ENCODE measurements at places on chromosomes 1 and 21.

- DNase-seq: no peak
These were observed 5.2 kb downstream of the TSPEAR start for GRCh38 chr21:44706026-44706705.

GRCh38 chr1:101905283-101905835 lies 91.4 kb downstream of the OLFM3 start:
- DNase-seq: no peak

DNA sequence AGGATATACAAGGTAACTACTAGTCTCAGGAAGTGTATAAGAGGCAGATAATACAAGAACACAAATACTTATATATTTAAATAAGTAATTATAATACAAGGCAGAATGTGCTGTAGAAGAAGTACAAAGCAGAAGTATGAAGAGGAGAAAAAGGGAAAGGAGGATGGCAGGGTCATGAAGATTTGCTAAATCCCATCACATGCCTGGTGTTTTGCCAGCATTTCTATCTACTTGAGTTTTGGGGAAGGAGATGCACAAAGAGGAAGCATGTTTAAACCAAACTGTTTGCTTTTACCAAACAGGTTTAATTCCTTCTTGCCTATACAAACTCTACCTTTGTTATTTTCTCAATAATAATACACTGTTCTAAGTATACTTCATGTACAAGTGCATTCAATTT lies 60.9 kb upstream of the PODN start:
- no peak for DNase-seq

GRCh38 chr21:29991624-29992023 lies 51.8 kb upstream of the GRIK1 start:
- no peak for DNase-seq

GRCh38 chr1:227790034-227790400 lies 25.5 kb upstream of the PRSS38 start:
- DNase-seq: no peak

- DNase-seq: peak; percentile 73
These were observed 118.9 kb downstream of the RGS21 start for GRCh38 chr1:192435704-192436103.

DNA sequence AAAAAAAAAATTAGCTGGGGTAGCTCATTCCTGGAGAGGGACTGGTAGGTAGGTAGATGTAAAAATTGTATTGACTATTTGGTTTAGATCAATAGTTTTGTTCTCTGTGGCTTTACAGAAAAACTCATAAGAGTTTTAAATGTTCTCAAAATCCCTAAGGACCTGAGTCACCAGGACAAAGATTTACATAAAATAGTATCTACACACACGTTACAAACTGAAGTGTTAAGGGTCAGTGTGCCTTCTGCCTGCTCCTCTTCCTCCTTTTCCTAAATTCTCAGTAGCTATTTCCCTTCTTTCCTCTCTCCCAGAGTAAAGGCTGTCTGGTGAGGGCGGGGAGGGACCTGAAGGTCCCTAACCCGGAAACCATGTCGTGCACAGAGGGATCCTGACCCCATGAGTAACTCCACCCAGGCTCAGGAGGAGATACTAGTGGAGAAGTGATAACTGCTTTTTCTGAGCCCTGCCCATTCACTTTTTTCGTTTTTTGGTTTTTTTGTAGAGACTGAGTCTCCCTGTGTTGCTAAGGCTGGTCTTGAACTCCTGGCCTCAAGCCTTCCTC lies 8.1 kb downstream of the PLEKHM2 start:
- DNase-seq: no peak

DNA sequence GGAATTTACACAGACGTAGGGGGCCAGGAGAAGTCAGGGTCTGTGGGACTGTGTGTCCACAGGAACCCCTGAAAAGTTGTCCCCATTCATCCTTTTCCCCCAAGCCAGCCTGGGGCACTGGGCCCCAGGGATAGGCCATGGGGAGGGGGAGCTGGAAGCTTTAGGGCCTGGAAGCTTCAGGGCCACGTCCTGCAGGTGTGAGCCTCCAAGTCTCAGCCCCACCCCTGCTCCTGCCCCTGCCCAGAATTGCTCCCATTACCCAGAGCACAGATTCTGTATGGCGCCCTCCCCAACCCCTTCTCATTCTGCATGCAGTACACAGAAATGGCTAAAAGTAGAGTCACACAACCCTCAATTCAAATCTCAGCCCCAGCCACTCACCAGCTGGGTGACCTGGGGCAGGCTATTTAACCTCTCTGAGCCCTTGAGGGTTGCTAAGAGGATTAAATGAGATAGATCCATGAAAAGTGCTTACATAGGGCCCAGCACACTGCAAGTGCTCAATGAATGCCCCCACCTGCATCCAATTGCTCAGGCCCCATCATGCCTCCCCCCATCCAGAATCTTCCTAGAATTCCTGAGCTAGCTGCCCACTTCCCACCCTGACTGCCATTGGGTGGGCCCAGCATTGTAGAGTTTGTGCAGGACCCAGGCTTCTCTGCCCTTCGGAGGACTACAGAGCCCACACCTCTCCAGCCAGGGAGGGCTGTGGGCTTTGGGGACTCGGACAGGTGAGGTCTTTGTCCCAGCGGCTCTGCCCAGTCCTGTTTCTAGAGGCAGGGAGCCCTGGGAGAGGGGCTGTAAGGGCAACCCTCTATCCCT lies 6.5 kb downstream of the RAP1GAP start:
- DNase-seq: no peak

DNA sequence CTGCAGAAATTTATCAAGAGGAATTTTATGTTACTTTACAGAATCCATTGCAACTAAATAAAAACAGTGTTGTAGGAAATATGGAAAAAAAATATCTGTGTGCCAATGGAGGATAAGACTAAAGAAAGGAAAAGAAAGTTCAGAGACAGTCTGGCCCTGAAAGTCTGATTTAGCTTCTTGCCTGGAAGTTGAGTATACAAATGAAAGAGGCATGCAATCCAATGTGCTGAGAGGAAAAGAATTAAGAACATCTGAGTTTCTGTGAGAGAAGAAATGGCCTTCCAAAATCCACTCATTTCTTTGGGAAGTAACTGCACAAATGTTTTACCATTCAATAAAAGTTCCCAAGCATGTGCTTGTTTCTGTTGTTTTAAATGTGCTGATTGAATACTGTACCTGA lies 65.1 kb downstream of the LHX9 start:
- no peak for DNase-seq

GRCh38 chr1:45393718-45394302 lies 53.6 kb upstream of the MUTYH start:
- no peak for DNase-seq

GRCh38 chr1:216616425-216616824 lies 106.8 kb downstream of the ESRRG start:
- no peak for DNase-seq

DNA sequence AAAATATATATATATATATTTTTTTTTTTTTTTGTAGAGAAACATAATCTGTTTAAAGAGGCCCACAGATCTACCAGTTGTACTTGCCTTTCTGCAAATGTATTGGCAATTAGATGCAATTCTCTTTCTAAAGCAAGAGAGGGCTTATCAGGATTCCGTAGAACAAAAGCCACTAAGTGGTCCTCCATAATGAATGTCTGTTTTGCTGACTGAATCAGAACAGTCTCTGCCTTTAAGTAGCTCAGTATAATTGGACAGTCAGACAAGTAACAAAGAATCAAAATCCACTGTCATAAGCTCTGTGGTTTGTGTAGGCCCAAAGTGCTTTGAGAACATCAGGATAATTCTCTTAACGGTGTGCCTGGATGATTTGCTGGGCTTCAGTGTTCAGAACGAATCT lies 17.3 kb downstream of the SARS1 start:
- no peak for DNase-seq

DNA sequence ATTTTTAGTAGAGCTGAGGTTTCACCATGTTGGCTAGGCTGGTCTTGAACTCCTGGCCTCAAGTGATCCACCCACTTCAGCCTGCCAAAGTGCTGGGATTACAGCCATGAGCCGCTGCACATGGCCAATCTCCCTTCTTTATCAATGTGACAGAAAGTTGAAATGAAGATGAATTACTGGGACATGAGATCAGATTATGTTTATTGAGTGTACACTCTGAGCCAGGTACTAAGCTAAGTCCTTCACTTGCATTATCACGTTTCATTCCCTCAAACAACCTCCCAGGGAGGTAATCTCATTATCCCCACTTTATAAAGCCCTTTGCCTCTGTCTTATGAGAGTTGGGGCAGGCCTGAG lies 6.3 kb upstream of the CHI3L2 start:
- peak; percentile 89 for DNase-seq

DNA sequence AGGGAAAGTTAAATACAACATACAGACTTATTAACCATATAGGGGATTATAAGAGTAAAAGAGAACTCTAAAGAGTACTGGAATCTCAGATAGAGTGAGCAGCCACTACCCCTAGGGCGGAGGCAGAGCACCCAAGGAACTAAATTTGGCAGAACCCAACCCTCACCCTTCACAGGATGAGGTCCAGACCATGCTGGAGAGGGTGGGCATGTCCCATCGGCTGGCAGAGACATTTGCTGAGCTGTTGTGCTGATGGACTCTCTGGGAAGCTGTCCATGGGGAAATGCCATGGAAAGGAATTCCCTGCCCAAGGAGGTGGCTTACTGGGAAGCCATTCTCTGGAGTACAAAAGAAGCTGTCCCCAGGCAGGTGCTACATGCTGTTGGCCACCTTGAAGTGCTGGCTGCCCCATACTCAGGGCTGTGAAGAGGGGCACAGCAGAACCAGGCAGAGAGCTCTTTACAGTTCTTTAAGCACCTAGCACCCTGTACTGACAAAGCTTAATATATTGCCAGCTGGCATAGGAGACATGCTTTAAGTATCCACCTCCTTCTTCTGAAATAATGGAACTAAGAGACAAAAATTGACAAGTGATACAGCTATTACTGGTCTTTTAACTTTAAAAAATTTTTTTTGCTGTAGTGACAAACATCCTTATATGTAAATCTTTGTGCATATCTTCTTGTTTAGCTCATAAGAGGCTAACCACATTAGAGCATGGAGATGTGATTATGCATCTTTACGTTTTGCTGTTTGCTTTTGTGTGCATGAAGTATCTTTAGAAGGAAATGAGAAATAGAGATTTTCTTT lies 29.6 kb downstream of the TSNAX start:
- DNase-seq: no peak

DNA sequence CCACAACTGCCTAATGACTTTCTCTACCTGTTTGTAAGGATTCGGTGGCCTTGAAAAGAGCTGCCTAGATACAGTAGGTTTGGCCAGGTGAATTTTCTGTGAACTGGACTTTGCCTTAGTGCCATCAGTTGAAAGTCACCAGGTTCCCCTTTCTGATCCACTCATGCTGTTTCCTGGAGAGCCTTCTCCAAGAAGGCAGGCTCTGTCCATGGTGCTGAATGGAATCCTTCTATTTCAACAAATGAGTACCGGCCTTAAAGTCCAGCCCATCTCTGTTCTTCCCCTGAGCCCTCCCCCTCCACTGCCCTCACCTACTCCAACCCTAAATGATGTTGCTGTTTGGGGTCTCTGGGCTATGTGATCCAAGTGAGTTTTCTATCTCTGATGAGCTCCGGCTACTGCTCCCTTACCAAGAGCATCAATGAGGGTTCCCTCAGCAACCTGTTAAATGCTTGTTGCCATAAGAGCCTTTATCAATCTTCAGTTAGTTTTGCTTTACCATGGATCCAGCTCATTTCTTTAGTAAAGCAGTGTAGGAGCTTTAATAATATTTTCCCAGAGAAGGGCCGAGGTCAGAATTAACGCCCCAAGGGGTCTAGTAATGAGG lies 500.4 kb downstream of the PTPRU start:
- DNase-seq: peak; percentile 20

DNA sequence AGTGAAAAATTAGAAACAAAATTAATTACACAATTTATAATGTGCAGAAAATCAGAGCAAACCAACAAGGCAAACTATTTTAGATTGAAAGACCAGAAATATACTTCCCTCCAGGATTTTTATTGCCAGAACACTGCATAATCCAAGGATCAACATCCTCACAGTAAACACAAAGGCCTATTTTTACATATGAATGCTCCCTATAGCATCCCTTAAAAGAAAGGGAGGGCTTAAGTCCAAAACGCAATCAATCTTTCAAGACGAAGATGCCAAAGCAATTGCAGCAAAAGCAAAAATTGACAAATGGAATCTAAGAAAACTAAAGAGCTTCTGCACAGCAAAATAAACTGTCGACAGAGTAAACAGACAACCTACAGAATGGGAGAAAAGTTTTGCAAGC lies 18.6 kb upstream of the CHIA start:
- no peak for DNase-seq

- peak; percentile 3 for DNase-seq
These were observed 544.9 kb downstream of the KCNT2 start for GRCh38 chr1:196063294-196063693.

DNA sequence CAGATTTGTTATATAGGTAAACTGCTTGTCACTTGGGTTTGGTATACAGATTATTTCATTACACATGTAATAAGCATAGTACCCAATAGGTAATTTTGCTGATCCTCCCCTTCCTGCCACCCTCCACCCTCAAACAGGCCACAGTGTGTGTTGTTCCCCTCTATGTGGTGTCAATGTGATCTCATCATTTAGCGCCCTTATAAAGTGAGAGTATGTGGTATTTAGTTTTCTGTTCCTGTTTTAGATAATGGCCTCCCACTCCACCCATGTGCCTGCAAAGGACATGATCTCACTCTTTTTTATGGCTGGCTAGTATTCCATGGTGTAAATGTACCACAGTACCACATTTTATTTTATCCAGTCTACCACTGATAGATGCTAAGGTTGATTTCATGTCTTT lies 522.1 kb upstream of the LRRC7 start:
- no peak for DNase-seq

DNA sequence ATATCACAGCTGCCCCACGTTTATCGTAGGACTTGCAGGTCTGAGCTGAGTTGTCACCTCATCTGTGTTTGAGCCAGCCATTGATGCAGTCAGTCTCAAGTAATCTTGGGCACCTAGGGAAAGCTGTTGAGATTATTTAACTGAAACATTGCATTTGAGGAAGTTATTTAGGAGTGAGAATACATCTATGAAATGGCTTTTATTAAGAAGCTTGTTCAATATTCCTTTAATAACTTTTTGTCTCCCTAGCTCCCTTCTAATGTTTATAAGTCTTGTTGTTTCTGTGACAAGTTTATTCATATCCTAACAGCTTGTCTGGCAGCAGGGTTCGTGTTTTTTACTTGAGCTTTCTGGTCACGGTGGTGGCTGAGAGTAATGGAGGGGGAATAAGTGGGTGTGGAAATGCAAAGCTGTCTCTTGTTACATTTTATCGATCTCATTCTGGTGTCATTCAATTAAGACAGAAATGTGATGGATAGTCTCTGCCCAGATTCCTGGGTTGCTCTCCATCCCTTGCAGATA lies 555.9 kb downstream of the USP25 start:
- no peak for DNase-seq

DNA sequence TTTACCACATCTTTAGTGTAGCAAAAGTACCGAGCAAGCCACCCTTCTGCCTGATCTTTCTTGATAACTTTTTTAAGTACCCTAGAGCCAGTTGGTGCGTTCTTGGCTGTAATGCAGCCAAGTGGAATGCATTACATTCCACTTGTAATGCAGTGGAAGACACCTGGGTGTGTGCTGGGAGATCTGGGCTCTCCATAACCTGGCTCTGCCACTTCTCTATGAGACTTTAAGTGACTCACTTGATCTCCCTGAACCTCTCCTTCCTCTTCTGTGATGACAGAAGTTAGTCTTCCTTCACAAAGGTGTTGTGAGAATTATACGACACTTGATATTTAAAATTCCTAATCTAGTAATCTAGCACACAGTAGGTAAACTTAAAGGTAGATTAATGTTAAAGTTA lies 35.3 kb upstream of the NFIA start:
- DNase-seq: no peak

- DNase-seq: no peak
These were observed 336.0 kb downstream of the DISC1 start for GRCh38 chr1:231962636-231963035.

- DNase-seq: peak; percentile 60
These were observed 37.2 kb upstream of the ETS2 start for GRCh38 chr21:38768471-38769063.

- no peak for DNase-seq
These were observed 4.6 kb downstream of the TMEM63A start for GRCh38 chr1:225877580-225877979.
